Adrenal gland (tissue), 19 donors: ENCODE measurements at places on chromosomes 2 and 18. TPM values are rescaled to one million over a fixed set of nuclear protein-coding genes. Genes with fewer than 3 reads are reported as not detected.

DNA sequence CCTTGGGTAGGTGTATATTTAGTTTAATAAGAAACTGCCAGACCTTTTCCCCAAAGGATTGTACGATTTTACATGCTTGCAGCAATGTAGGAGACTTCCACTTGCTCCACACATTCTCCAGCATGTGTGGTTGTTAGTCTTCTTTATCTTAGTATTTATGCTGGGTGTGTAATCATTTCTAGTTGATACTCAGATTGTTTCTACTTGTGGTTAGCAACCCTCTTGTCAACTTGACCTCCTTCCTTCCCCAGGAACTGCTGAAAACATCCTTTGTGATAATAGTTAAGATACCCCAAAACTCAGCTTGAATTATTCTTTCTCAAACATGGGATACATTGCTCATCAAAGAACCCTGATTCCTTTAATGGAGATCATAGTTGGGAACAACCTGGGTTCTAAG, 37.2 kb upstream of the CYBRD1 start:
- no peak for DNase-seq

- DNase-seq, result no peak
Observed at GRCh38 chr2:85377083-85377482, 22.5 kb downstream of the ELMOD3 start.

- DNase-seq, result peak; percentile 63
Observed at GRCh38 chr2:148926291-148926961, 51.4 kb downstream of the KIF5C start.

GRCh38 chr18:58405107-58405898, 223.6 kb downstream of the ALPK2 start:
- DNase-seq, result no peak

- DNase-seq, result no peak
Observed at GRCh38 chr2:191081411-191082155, 67.6 kb upstream of the STAT1 start.

DNA sequence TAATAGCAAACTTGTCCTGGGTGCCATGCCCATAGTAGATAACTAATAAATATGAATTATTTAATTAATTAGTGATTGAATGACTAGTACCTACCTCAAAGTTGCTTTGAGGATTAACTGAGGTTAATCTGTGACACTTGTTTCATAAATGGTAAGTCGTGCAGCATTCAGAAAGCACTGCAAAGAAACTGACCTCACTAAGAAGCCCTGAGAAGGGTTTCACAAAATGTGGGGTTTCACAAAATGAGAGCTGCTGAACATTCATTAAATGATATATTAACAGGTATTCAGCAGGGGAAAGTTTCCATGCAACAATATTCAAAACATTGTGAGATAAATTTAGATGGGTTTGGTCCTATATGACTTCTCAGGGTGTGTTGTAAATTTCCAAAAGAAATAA, 236.2 kb downstream of the OSR1 start:
- no peak for DNase-seq

GAD1 gene
- 3.3 TPM for total RNA-seq

HOXD4 gene
- 13.6 TPM for total RNA-seq

EPB41L3 gene
- 178 TPM for total RNA-seq

ANKRD62 gene
- total RNA-seq, result not detected

TBR1 gene
- not detected for total RNA-seq

CRYBA2 gene
- not detected for total RNA-seq

SLC38A11 gene
- total RNA-seq, result 0.39 TPM
